ENCODE measurements at places on chromosomes 16 and 17.

- peaks cover 26% of the 10 kb centered on the region for H3K4me1 ChIP-seq
- H3K27me3 ChIP-seq: no peaks in the 10 kb centered on the region
- H3K36me3 ChIP-seq: no peaks in the 10 kb centered on the region
- no peak for DNase-seq
These were observed 190.4 kb downstream of the WWOX start for GRCh38 chr16:78289844-78290277.

DNA sequence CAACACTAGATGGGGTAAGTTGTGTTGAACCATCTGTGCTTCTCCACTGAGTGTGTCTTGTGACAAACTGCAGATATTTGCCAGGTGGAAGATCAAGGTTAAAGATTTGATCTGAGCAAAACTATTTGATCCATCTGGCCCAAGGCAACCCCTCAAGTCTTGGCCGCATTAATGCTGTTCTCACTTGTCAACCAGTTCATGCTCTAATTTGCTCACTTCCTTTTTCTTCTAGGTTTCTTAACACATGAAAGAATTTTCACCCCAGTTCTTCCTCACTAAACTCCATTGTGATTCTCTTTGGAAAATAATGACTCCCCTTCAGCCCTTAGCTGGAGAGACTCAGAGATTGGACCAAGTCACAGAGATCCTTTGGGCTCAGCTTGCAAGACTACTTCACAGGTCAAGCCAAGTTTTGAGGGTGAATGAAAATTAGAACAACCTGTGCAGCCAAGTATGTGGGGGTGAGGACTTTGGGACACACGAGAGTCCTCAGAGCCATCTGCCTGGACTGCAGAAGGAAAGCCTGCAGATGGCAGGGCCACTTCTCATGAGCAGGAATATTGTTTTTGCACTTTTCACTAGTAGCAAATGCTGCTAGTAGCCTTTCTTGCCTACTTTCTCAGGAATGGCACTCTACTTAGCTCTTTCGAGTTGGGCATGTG is 166.5 kb downstream of the AXIN2 start:
- no peak overlapping the region for H3K4me3 ChIP-seq

GRCh38 chr17:58968426-58969061 is 138.1 kb downstream of the TRIM37 start:
- H3K4me1 ChIP-seq: no peaks in the 10 kb centered on the region
- H3K36me3 ChIP-seq: no peaks in the 10 kb centered on the region
- H3K27me3 ChIP-seq: no peaks in the 10 kb centered on the region
- no peak overlapping the region for H3K4me3 ChIP-seq

DNA sequence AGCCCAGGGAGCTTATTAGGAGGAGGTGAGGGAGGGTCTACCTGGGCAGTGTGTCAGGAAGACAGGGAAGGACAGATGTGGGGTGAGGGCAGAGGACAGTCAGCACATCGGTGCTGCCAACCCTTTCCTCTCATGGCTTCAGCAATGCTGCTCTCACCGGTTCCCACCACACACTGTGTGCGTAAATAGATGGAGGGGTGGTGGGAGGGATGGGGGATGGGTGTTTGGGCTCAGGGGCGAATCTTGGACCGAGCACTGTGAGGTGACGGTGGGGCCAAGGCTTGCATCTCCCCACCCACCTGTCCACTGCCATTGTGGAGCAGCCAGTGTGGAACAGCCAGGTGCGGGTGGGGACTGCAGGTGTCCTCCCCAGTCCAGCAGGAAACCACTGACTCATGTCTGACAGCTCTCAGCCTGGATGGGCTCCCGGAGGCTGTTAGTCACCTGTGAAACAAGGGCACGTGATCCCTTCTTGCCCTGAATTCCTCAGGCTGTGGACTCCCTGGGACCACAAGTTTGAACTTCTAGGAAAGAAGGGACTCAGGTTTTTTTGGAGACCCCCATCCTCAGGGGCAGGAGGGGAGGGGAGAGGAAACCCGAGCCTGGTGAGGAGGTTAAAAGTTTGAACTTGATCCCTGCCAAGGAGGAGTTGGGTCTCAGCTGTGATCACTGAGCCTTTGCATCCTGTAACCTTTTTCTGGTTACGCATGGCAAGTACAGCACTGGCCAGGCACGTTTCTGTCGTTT is 42.7 kb upstream of the SMPD3 start:
- no peak for DNase-seq
- H3K27ac ChIP-seq: no peak overlapping the region
- no peaks in the 10 kb centered on the region for H3K27me3 ChIP-seq
- no peaks in the 10 kb centered on the region for H3K36me3 ChIP-seq

DNA sequence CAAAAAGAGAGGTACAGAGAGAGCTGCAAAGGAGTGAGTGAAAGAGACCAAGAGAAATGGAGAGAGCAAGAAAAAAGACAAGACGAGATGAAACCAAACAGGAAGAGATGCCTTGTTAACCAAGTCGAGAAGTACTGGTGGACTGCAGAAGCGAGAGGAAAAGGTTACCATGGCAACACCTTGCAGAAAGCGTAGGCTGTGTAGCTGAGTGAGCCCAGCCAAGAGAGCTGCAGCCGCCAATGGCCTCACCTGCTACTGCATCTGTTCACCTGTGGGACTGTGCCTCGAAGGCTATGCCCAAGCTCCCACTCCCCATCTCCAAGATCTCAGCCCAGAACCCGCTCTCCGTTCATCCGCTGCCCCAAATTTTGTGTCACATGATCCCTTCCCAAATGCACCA is 161.3 kb downstream of the SLC39A11 start:
- no peak overlapping the region for H3K27ac ChIP-seq
- H3K4me3 ChIP-seq: no peak overlapping the region
- H3K27me3 ChIP-seq: no peaks in the 10 kb centered on the region
- no peaks in the 10 kb centered on the region for H3K4me1 ChIP-seq
- H3K36me3 ChIP-seq: no peaks in the 10 kb centered on the region
- no peak for DNase-seq

Measured in thoracic aorta (tissue), 2 donors.